GM20000 (cell line): ENCODE measurements at places on chromosomes 7 and 10.

GRCh38 chr10:131547129-131547799 lies 235.7 kb upstream of the TCERG1L start:
- no peak for DNase-seq

DNA sequence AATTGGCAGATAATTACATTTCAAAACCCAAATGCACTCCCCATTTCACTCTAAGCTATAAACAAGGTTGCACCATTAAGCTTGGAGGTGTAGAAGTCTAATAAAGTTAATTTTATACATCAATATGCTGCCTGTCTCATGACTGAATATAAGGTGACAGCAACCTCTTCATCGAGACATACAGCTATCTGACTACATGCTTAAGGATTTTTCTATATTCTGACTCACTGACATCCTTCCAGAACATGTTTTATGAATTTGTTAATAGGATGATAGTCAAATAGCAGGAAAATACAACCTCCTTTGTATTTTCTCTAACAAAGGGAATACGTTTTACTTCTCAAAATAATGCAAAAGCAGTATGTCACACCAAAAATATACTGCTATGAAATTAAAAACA lies 76.6 kb downstream of the NRBF2 start:
- DNase-seq, result no peak

DNA sequence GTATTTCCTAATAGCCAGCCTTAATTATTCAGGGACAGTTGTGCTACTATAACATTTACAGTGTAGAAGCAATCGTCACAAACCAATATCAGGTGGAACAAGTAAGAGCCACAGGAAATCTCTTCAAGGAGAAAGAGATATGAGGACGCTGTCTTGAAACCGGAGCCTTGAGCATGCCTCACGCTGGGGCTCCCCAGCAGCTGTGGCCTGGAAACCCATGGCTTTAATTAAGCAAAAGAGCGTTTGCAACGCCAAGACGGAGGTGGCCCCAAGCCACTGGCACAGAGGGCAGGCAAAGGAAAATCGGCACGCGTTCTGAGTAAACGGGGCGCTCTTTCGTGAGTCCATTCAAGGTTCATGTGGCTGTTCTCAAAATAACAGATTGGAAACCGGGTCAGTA lies 84.4 kb downstream of the C10orf90 start:
- no peak for DNase-seq

DNA sequence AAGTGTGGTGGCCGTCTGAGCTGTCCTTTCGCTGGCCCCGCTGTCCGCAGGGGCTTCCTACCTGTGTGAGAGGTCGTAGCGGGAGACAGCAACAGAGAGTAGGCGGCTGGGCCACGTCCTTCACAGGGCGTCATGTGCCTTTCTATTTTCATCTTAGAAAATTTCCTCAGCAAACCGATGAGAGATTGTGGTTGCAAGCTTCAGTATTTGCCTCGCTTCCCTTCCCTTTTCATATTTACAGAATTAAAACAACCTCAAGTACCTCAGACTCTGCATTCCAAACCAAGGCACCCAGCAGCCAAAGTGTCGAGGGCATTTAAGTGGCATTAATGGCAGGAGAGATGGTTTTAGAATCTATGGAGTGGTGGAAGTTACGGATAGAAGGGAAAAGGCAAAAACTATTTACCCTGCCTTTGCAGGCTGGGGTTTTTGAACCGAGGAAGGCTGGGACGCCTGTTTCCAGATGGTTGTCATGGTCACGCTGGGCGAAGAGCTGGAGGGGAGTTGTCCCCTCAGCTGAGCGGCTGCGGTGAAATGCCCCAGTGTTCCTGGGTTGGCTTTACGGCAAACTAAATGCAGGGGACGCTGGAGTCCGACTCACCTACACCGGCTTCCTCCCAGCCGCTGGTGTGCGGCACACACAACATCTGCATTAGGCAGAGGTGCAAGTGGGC lies 41.9 kb downstream of the WIPI2 start:
- DNase-seq, result peak; percentile 79

DNA sequence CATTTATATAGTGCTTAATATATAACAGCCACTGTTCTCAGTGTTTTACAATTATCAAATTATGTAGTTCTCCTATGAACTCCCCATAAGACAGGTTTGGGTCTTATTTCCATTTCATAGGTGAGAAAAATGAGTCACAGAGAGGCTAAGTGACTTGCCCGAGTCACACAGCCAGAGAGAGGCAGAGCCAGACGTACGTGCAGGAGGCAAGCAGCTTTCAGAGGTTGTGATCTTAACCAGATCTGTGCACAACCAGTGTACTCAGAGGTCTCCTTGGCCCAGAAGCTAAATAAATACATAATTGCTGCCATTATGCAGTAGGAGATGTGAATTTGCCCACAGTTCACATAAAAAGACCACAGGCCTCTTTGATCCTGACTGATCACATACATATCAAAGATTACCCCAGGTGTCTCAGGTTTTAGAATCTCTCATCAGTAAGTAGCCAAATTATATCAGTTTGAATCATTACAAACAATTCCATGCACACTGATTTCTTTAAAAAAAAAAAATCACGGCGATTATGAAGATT lies 304.7 kb upstream of the AOAH start:
- DNase-seq, result no peak

GRCh38 chr10:69337296-69338132 lies 59.2 kb downstream of the HK1 start:
- DNase-seq, result no peak

DNA sequence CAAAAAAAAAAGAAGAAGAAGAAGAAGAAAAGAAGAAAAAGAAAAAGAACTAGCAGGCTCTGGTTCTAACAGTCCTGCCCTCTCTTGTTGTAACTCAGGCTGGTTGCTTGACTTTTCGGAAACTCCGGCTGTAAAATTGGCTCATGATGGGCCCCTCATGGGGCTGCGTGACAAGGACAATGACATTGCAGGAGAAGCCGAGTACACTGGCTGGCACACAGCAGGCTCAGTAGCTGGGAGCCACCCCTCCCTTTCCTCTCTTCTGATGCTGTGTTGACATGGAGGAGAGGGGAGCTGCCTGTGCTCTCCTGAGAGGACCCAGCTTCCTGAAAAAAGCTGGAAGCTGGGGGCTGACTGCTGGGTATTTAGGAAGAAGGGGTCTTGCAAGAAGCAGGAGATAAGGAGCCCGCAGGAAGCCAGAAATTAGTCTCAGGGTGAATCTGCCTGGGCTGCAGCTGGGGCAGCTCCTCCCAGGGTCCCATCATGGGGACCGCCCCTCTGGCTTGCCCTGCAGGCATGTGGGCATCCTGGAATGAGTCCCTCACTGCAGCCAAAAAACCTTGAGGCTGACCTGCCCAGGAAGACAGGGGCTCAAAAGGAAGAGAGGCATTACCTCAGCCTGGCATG lies 14.6 kb upstream of the GPR26 start:
- no peak for DNase-seq

DNA sequence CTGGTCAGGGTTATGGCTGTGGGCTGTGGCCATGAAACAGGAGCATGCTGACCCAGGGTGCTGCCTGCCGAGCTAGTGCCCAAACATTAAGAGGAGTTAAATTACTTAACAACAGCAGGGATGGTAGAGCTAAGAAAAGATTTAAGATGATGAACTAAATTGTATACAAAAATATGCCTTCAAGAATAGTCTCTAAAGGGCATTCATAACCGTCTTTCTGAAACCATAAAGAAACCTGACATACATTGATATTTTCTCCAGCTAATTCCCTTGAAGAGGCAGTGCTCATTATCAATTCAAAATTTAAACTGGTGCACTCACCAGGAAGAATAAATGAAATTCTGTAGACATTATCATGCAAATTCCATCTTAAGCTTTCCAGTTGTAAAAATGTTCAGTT lies 265.8 kb upstream of the TAC1 start:
- no peak for DNase-seq

DNA sequence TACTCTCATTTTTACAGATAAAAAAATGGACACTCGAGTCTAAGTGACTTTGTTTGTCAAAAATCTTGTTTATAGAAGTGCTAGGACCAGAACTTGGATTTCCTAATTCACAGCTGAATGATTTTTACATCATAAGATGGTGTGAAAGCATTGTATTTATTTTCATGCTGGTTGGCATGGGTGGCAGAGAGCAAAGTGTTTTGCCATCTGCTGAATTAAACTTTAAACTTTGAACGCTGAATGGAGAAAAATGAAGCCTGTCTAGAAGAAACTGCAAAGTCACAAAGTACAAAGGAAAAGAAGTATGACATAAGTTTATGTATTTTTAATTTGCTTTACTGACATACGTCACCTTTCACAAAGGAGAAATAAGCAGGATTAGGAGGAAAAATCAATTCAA lies 142.0 kb downstream of the NRBF2 start:
- DNase-seq, result no peak

DNA sequence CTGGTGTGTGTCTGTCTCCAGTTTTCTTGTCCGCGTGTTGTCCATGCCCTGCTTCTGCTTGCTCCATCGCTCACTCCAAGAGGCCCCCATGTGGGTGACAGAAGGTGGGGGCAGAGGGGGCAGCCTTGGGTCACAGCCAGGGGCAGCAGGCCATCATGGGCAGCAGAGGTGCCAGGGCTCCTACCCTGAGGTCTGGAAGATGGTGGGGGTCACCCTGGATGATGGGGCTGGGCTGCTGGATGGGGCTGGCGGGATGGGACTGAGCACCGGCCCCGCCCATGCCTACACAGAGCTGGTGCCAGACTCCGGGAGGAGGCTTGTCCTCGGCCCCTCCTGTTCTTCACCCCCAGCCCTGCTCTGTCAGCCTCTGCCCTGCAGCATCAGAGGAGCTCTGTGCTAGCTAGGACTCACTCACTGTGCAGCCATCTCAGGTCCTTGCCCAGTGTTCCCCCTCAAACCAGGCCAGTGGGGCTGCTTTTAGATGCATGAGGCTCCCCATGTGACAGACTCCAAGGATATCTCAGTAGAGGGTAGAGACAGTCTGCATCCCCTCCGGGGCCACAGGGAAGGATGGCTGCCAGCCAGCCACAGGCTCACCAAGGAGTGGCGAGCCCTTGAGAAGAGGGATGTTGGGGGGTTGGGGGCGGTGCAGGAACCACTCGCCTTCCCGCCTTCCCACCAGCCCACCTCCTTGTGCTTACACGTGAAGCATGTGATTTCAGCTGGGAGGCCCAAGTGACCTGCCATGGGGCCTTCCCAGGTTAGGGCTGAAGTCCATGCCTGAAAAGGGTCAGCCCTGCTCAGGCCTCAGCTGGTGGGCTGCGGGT lies 35.5 kb upstream of the PPIF start:
- no peak for DNase-seq

GRCh38 chr7:155713384-155713783 lies 68.9 kb downstream of the RBM33 start:
- DNase-seq, result no peak

- no peak for DNase-seq
These were observed 128.3 kb upstream of the MKI67 start for GRCh38 chr10:128254476-128254875.

DNA sequence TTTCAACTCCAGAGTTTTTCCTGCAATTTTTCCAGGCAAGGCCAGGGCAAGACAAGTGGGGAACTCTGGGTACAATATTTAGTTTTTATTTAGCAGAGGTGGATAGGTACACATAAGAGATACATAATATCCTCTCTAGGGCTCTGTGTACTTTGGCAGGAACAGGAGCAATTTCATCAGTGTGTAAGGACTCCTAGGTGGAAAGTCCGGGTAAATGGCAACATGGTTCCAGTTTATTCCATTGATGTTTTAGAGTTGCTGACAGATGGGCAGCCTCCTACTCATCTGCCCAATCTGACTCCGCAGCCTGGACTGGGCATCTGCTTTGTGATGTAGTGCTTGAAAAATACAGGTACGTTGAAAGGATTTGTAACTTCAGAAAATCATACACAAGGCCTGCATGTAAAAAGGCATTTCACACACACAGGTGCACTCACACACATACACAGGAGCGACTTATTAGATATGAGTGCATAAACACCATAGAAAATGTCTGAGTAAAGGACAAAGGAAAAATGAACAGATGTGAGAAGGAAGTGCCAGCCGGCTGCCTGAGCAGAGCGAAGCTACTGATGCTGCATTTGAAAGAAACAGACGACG lies 5.7 kb downstream of the PON1 start:
- DNase-seq, result no peak

GRCh38 chr7:83882551-83882950 lies 233.6 kb upstream of the SEMA3E start:
- no peak for DNase-seq

- peak; percentile 69 for DNase-seq
These were observed 24.3 kb downstream of the TECTB start for GRCh38 chr10:112307358-112308124.

GRCh38 chr10:21173802-21174714 lies 276.9 kb upstream of the NEBL start:
- peak; percentile 42 for DNase-seq

- DNase-seq, result no peak
These were observed 842 bp downstream of the KBTBD2 start for GRCh38 chr7:32890793-32891042.

- DNase-seq, result no peak
These were observed 250.9 kb upstream of the TMEM72 start for GRCh38 chr10:44660271-44660670.

DNA sequence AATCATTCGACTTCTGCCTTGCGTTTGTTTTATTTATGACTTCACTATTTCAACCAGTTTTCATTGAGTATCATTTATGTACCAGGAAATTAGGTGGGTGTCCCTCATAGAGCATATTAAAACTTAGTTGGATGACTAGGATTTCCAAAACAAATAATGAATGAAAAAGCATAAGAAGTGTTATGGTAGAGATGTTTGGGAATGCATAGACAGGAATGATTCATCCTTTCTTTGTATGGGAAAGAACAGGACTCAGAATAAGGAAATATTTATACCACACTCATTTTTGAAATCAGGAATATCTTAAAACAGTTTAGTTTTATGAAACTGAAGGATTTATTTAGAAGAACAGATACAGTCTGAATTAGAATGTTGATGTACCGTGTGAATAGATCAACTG lies 315.7 kb downstream of the EXOC4 start:
- no peak for DNase-seq

GRCh38 chr10:33487014-33487776 lies 152.7 kb upstream of the NRP1 start:
- DNase-seq, result no peak

DNA sequence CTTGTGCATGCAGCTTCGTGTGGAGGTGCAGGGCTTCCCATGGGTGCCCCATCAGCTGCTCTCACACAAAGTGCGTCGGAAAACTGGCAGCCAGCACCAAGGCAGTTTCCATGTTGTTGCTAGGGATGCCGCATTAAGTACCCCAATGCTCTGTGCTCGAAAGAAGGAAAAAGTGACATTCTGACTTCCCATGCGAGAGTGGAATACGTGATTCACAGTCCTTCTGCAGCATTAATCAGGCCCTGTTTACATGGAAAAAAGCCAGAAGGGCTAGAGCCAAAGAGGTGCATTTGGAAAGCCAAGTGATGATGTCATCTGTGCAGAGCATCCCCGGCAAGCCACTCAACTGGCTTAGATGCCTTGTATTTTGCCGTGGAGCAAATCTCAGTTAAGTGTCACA lies 258.3 kb downstream of the GATA3 start:
- DNase-seq, result no peak

- no peak for DNase-seq
These were observed 33.5 kb downstream of the CAMK2B start for GRCh38 chr7:44291733-44292419.

DNA sequence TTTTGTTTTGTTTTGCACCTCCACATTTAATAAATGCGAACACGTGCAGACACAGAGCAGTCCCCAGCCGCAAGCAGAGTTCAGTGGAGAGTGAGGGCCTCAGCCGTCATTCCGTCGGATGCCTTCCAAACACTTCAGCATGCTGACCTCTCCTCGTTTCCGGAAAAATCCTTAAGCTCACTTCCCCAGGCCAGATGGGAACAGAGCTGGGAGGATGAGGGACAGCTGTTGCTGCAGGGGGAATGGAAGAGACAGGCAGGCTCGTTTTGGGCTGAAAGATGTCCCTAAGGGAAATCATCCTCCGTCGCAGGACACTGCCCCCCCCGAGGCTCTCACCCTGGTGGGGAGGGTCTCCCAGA lies 17.2 kb upstream of the FGFR2 start:
- DNase-seq, result no peak
